Stimulated activated CD4-positive, alpha-beta T cell treated with anti-CD3 and anti-CD28 coated beads, Interleukin-15, amount 100 ng/mL, for 24 hours (primary cell): ENCODE measurements at places on chromosomes 5 and 9.

- no peak for DNase-seq
Observed at GRCh38 chr5:118208031-118208453, 780.3 kb downstream of the DTWD2 start.

DNA sequence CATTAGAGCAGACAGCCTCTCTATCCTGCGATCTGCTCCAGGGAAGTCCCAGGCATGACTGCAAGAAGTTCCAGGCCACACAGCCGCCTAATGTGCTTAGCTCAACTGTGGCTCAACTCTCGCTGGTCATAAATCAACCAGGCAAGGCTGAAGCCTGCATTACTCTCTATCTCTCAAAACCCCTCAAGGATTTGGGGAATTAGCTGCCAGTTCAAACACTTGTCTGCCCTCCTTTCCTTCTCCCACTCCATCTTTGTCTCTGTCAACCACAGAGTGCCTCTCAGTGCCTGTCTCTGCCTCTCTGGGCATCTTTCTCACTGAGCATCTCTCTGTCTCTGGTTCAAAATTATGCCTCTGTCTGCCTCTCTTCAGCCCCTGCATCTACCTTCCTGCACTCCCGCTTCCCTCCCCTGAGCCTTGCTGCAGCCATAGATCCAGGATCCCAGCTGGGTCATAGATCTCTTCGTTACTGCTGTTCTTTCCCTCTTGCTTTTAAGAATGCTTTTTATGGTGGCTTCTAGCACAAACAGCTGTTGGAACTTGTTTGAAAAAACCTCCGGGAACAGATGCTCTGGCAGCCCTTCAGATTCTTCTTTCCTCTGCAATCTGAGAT, 27.9 kb upstream of the GALNT10 start:
- DNase-seq, result no peak

GRCh38 chr9:37437621-37438020, 15.1 kb downstream of the GRHPR start:
- DNase-seq, result no peak

DNA sequence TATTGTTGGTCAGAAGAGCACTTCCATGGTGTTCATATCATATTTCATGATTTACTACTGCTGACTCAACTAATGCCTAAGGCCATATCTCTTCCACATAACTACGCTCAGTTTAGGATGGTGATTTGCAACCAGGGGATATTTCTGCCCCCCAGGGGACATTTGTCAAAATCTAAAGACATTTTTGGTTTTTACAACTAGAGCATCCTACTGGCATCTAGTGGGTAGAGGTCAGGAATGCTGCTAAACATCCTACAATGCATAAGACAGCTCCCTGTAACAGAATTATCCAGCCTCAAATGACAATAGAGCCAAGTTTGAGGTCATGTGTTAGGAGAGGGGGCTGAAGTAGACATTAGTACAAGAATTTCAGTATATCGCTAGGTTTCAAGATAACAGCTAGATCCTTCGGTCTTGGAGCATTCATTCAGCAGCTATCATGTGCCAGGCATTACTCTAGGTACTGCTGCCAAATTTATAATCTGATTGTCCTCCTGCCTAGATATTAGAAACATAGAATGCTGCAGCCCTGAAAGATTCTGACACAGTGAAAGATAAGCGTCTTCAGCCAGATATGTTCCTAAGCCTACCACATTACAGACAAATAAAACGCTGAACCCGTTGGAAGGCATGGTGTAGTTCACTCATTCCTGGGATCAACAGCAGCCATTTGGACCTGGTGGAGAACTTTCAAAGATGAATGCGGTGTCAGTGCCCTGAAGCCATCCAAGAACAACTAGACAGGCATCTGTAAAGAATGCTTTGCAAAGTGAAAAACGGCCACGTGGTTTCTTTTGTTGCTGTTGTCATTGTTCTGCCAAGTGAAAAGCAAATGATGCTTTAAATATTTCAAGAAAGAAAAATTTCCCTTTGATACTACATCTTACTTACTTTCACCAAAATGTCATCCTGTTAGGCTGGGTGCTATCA, 55.5 kb upstream of the FST start:
- DNase-seq, result no peak

DNA sequence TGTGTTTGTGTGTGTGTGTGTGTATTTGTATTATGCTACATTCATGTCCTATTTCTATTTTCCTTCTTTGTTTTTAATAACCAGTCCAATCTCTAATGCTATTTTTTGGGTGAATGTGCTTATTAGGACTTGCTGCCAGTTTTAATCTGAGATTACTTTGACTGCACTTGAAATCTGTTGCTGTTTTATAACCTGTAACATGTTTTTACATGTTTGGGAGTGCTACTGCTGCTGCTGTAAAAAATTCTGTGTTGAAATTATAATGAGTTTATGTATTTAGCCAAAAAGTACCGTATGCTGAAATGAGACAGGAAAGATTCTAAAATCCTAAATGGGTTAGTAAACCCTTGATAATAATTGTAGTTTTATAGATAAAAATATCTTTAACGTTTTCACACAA, 104.7 kb upstream of the SSBP2 start:
- DNase-seq, result no peak

- no peak for DNase-seq
Observed at GRCh38 chr5:181234455-181235306, 9.0 kb downstream of the RACK1 start.

DNA sequence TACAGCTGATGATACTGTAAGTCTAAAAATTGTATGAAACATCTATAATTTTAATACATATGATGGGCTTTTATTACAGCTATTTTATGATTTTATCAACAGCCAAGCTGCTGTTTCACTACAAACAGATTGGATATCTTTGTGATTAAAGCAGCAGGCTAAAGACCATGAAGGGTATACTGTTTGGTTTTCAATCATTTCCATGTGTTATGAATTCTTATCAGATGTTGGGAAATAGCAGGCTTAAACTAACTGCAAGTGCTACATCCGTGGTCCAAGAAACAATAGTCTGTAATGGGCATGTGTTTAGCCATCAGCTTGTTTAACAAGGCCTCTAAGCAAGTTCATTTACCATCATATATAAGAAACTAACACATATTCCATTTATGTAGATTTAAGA, 107.5 kb downstream of the CWC27 start:
- DNase-seq, result no peak

- no peak for DNase-seq
Observed at GRCh38 chr5:36769129-36769770, 107.3 kb upstream of the NIPBL start.
